GM23248 (cell line): ENCODE measurements at places on chromosomes 6 and 20. TPM values are rescaled to one million over a fixed set of nuclear protein-coding genes. Genes with fewer than 3 reads are reported as not detected.

The RGS17 gene
- 0.25 and 1.1 TPM in 2 replicates for total RNA-seq

The CLIC5 gene
- not detected in 2 replicates for total RNA-seq

The SEL1L2 gene
- total RNA-seq = not detected in 2 replicates

The CALHM4 gene
- not detected in 2 replicates for total RNA-seq

The EFCAB8 gene
- 0.13 TPM in 1 of 2 replicates, not detected in the other for total RNA-seq

The LY6G5B gene
- 2.7 and 7.5 TPM in 2 replicates for total RNA-seq

The HSPA12B gene
- not detected in 2 replicates for total RNA-seq

The CLPSL1 gene
- not detected in 2 replicates for total RNA-seq

The WFDC11 gene
- not detected in 2 replicates for total RNA-seq

The C20orf144 gene
- 0.63 TPM in 1 of 2 replicates, not detected in the other for total RNA-seq

The PRDM1 gene
- total RNA-seq = 2.7 and 3.8 TPM in 2 replicates

The TREML2 gene
- not detected in 2 replicates for total RNA-seq

The GPR63 gene
- 0.11 and 0.13 TPM in 2 replicates for total RNA-seq

The MOXD1 gene
- total RNA-seq = 522 and 528 TPM in 2 replicates

The LAMA4 gene
- 429 and 440 TPM in 2 replicates for total RNA-seq

The HCRTR2 gene
- total RNA-seq = not detected in 2 replicates

The TENT5A gene
- total RNA-seq = 48.6 and 50.5 TPM in 2 replicates

The DOK5 gene
- total RNA-seq = 10.8 and 11.8 TPM in 2 replicates

The BANF2 gene
- total RNA-seq = not detected in 2 replicates

The OR2B6 gene
- total RNA-seq = not detected in 2 replicates

The ZFP57 gene
- total RNA-seq = not detected in 2 replicates

The SASH1 gene
- 89.7 and 99.0 TPM in 2 replicates for total RNA-seq

The SLC4A11 gene
- total RNA-seq = 0.63 and 0.65 TPM in 2 replicates

The DIDO1 gene
- 28.6 and 37.1 TPM in 2 replicates for total RNA-seq
